ENCODE measurements at places on chromosomes 7 and 10.

DNA sequence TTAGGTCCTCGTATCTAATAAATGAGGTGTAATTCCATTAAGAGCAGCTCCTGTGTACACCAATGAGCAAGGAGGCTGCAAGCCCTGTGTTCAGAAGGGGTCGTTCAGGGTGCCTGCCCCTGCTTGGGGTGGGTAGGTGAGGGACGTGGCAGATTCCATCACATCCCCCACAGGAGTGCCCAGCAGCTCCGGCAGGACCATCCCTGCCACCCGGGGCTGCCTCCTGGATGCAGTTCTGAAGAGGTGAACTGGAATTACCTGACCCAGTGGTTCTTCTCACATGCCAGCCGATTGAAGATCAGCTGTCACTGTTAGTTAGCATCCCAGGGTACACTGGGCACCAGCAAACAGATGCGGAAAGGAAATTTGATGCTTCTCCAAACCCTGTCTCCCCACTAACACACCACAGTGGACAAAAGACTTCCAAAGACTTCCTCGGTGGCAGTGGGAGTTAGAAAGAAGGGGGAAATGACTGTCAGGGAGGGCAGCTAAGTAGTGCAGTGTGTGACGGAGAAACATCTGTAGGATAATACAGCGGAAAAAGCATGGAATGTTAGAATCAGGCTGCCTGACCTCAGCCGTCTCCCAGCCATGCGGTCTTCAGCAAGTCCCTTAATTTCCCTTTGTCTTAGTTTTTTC, 313.6 kb upstream of the ZMIZ1 start:
- peak; percentile 80 for DNase-seq

- no peak for DNase-seq
Measured at GRCh38 chr7:52826515-52827265, 208.7 kb upstream of the POM121L12 start.

- no peak for DNase-seq
Measured at GRCh38 chr7:92987095-92987494, 130.7 kb downstream of the SAMD9 start.

DNA sequence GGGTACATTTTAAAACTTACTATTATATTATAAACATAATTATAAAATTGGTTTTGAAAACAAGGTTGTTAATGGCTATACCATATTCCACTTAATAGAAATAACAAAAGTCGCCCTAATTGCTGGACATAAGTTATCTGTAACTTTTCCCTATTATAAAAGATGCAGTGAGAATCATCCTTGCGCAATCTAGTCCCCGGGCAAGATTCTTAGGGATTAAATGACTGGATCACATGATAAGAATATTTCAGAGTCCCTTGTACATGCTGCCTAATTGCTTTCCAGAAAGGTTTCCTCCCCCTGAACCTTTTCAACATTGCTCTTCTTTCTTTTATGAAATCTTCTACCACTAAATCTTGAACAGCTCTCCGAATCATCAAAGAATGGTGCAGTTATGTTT, 479.8 kb upstream of the MKI67 start:
- DNase-seq: no peak

GRCh38 chr7:3089493-3089892, 45.8 kb upstream of the CARD11 start:
- no peak for DNase-seq

DNA sequence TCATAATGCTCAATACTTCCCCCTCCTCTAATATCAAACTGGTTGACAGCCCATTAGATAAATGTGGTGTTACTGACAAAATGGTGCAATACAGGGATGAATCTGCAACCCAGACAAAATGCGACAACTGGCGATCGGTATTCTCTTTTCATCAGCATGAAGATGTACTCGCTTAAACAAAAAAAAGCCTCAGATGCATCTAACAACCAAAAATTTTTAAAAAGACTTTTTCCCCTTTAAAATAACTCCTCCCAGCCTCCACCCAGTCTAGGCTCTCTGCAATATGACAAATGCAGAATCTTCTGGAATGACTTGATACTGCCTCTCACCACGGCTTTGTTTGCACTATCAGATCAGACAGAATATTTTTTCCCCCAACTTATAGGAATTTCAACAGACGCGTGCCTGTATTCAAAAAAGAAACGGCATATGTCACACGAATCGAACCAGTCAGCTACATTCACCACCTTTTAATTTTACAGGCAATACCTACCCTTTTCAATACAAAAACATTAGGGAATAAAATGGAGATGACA, 1.2 kb downstream of the YWHAG start:
- no peak for DNase-seq

DNA sequence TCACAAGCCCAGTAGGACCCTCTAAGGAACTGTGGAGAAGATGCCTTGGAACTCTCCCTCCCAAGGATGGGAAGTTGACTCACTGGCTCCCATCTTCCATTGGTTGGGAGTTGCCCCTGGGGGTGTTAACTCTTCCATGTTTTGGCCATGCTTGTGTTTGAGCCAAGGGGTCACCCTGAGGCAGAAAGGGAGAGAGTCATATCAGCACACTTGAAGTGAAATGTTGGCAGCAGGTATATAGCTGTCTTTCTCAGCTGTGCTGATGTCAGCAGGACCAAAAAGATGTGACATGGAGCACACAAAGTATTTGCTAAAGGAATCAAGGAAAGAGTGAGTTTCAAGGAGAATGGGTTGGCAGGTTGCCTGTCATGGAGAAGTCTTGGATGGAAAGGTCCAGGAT, 359.4 kb downstream of the RPS24 start:
- no peak for DNase-seq

- DNase-seq: no peak
Measured at GRCh38 chr7:150450491-150451001, at the start of gene GIMAP8. Gene GIMAP8 (plus strand): TSS chr7:150450630. CDS start chr7:150466699, 16,069 bp downstream.

GRCh38 chr7:106774768-106775551, 90.1 kb upstream of the PIK3CG start:
- DNase-seq: no peak

Data from tongue (tissue), 3 donors.